ENCODE measurements at places on chromosomes 6 and 20.

DNA sequence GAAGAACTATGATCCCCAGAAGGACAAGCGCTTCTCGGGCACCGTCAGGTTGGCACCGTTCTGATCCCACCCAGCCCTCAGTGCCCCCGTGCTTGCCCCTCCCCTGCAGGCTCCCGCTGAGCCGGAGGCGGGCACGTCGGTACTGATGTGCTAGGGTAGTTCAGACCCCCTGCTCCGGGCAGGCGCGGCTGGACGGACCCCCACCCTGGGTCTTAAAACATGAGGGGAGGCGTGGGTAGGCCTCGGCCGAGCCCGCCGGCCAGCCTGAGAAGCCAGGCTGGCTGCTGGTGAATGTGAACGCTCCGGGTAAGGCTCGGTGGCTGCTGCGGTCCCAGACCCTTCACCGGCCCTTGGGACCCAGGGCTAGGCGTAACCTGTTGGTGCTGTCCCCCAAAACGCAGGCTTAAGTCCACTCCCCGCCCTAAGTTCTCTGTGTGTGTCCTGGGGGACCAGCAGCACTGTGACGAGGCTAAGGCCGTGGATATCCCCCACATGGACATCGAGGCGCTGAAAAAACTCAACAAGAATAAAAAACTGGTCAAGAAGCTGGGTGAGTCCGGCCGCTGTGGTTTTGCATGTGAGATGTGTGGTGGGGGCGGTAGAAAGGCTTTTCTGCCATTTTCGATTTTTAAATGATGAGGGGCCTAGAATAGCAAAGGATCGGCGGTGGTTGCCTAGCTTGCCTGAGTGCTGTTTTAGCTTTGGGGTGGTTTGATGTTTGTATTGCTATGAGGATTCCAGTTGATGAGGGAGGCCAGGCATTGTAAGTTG is 964 bp downstream of the RPL10A start:
- no peak for DNase-seq

- peak; percentile 100 for DNase-seq
These were observed 55.0 kb downstream of the GNAS start for GRCh38 chr20:58907320-58908137.

GRCh38 chr20:19631410-19631809 is 126.6 kb upstream of the RIN2 start:
- no peak for DNase-seq

GRCh38 chr6:77097940-77098339 is 365.4 kb downstream of the HTR1B start:
- DNase-seq = peak; percentile 48

- no peak for DNase-seq
These were observed 33.9 kb downstream of the BPIFB1 start for GRCh38 chr20:33316958-33317357.

DNA sequence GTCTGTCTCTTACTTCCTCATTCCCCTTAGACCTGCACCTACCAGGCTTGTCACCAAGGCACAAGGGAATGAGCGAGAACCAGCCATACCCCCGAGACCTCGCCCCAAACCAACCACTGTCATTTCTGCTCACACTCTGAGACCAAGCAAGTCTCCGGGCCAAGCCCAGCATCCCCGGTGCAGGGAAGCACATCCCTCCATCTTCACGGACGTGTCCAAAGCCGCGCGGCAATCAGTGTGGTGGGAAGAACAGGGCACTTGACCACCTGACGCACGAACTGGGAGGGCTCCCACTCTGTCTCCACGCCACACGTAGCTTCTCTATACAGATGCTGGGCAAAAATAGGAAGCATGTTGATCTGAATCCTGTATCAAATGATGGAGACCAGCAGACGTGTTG is 28.4 kb upstream of the THBS2 start:
- DNase-seq = no peak

Data from adipocyte (in vitro differentiated cells).